Body of pancreas (tissue), 4 donors: ENCODE measurements at places on chromosomes 5 and 9. TPM values are rescaled to one million over a fixed set of nuclear protein-coding genes. Genes with fewer than 3 reads are reported as not detected.
A peak's percentile ranks its signal among the peaks of the same experiment; 100 is the strongest.

Gene RNF183
- not detected for total RNA-seq

Gene BTNL3
- 0.26 TPM for total RNA-seq

GRCh38 chr5:58938563-58939424 is 355.9 kb downstream of the RAB3C start:
- DNase-seq = no peak

DNA sequence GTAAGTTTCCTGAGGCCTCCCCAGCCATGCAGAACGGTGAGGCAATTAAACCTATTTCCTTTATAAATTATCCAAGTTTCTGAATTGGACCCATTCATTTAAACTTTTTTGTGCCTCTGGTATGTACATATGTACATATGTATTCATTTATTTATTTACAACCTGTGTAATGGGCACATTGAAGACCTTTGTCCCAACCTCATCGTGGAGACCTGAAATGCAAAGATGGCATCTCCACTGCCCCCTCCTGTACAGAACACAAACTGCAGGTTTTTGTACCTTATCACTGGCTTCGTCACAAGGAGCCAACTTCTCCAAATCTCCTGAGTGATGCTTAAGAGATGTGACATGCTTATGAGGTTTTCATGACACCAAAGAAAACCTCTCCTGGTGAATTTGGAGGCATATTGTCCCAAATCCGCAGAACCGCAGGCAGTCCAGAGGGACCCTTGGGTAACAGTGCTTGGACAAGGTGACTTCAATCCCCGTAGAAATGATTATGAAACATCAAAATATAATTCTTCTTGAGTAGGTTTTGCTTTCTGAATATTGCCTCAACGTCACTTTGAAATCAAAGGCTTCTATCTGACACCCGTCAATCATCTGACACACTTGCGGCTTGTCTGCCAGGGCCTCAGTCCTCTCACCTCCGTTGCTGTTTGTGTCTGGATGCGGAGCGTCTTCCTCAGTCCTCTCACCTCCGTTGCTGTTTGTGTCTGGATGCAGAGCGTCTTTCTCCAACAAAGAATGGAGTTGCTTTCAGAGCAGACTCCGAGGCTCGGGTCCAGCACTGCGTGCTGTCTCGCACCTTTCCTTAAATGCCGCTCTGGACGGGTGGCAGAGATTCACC is 135.0 kb upstream of the IRX4 start:
- peak; percentile 25 for DNase-seq

- no peak for DNase-seq
Observed at GRCh38 chr5:74865256-74865803, 857 bp downstream of the FAM169A start.

DNA sequence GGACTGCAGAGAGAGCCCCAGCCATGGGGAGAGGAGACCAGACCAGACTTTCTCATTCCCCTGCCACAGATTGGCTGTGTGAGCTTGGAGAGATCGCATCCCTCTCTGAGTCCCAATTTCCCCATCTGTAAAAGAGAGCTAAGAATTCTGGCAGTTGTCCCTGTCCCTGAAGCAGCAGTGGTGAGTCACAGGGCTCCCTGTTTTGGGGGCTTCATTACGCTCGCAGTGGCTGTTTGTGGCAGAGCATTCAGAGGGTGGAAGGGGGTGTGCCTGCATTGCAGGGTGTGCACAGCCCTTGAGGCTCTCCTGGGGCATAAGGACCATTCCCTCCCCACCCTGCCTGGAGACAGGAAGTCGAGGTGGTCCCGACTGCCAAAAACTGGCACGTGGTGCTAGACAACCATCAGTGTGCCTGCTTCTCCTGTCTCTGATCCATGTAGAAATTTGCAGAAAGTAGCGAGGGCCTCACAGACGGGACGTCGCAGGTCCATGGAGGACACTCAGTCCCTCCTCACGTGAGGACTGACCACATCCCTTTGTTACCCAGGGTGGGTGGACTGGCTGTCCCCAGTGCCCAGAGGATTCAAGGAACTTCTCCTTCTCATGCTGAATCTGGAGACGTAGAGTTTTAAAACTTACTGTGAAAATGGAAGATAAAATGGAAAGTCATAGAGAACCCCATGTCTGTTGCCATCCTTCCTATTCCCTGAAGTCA is 35.3 kb downstream of the HRH2 start:
- peak; percentile 56 for DNase-seq

Gene INSL4
- total RNA-seq = not detected

DNA sequence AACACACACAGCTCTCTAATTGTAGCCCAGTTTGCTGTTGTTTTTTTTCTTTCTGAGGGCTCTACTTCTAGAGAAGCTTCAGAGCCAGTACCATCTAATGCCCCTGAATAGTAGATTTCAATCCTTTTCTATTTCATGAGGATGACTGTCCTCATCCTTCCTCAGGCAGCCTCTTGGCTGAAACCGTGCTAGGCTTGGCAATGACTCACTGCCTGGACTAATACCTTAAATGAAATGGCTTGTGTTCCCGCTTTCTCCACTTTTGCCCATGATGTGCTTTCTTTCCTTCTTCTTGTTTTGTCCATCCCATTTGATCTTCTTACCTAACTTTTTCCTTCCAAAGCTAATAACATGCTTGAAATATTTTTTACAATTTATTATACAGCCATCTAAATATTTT is 80.1 kb downstream of the ITGA1 start:
- no peak for DNase-seq

Gene ACOT12
- total RNA-seq = not detected

Gene C1QTNF2
- not detected for total RNA-seq

Gene TAF9
- 24.9 TPM for total RNA-seq

GRCh38 chr5:132205385-132206125 is 22.1 kb downstream of the P4HA2 start:
- DNase-seq = no peak

Gene GARIN3
- not detected for total RNA-seq

GRCh38 chr5:171295801-171296200 is 13.2 kb upstream of the TLX3 start:
- DNase-seq = no peak

Gene CLIC3
- total RNA-seq = not detected

GRCh38 chr5:112895682-112896081 is 26.3 kb downstream of the REEP5 start:
- DNase-seq = no peak

GRCh38 chr5:106392766-106393165 is 1278.0 kb downstream of the EFNA5 start:
- no peak for DNase-seq

DNA sequence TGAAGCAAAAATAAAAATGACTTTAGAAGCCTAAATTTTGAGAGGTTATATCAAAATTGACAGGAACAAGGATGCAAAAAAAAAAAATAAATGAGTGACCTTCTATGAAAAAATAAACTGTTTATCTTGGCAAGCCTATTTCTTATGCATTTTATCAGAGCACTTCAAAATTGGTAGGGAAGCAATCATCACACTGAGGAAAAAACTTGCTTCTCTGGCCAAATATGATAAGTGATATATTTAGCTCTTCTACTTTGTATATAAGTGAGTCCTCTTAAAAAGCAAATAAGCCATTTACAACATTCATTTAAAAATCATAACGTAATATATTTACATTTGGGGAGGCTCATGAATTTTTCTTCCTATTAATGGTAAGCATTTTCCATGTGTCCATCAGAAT is 287.1 kb downstream of the FBXL17 start:
- no peak for DNase-seq

Gene NUTM2G
- total RNA-seq = not detected

Gene SPTLC1
- 34.9 TPM for total RNA-seq

- no peak for DNase-seq
Observed at GRCh38 chr5:128093368-128093767, 9.8 kb downstream of the SLC12A2 start.

DNA sequence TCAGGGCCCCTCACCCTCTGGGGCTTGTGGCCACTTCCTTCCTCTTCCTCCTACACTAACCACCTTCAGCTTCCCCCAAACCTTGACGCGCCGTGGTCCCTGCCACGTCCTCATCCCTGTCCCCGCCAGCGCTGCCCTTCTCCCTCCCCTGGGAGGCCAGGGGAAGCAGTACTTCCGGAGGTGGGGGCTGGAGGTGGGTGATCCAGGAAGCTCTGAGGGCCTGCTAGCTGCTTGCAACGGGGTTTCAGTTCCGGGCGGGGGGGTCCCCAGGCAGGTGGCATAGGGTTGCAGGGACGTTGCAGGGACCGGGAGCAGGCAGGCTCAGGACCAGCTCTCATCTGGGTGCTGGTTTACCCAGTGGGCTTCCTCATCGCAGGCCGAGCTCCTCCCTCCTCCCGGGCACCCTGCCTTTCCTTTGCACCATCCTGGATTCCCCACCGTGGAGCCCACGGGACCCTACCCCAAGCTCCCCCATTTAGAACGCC is 70.0 kb downstream of the RXRA start:
- DNase-seq = no peak

DNA sequence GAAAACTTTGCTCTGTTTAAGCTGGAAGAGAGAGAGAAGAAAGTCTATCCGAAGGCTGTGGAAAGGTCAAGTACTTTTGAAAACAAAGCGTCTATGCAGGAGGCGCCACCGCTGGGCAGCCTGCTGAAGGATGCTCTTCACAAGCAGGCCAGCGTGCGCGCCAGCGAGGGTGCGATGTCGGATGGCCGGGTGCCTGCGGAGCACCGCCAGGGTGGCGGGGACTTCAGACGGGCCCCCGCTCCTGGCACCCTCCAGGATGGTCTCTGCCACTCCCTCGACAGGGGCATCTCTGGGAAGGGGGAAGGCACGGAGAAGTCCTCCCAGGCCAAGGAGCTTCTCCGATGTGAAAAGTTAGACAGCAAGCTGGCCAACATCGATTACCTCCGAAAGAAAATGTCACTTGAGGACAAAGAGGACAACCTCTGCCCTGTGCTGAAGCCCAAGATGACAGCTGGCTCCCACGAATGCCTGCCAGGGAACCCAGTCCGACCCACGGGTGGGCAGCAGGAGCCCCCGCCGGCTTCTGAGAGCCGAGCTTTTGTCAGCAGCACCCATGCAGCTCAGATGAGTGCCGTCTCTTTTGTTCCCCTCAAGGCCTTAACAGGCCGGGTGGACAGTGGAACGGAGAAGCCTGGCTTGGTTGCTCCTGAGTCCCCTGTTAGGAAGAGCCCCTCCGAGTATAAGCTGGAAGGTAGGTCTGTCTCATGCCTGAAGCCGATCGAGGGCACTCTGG is 32.6 kb downstream of the CD180 start:
- no peak for DNase-seq

DNA sequence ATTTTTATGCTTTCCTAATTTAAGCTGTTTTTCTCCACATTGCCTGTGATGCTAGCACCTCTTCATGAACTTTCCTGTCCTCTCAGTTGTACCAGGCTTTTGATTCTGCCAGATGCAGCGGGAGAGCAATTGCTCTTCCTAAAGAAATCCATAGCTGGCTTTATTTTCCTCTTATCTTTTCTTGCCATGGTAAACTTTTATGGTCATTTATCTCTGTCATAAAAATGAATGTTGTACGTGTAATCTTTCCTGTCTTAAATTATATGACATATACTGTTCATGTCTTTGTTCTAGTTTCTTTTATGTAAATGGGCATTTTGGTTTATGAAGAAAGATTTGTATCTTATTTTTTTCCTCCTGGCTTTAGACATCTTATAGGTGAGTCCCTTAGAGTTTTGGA is 127.5 kb downstream of the SH3GL2 start:
- DNase-seq = no peak
